Stimulated activated CD8-positive, alpha-beta memory T cell treated with anti-CD3 and anti-CD28 coated beads, Interleukin-7, amount 100 ng/mL, for 48 hours (primary cell): ENCODE measurements at places on chromosomes 2 and 18.

DNA sequence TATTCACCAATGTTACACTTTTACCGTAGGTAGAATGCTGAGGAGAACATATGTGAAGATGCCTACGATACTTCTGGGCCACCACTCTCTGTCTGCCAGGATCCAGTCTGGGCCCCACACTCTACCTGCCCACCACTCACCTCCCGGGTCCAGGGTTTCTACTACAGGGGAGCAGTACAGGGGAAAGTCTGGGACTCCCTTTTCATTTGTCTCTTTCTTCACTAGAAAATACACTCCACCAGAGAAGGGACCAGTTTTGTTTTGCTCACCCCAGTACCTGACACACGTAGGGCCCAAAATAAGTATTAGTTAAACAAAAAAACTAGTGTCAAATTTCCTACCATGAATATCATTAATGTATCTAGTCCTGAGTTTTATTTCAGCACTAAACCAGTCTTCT lies 21.1 kb downstream of the KANSL3 start:
- DNase-seq, result no peak

DNA sequence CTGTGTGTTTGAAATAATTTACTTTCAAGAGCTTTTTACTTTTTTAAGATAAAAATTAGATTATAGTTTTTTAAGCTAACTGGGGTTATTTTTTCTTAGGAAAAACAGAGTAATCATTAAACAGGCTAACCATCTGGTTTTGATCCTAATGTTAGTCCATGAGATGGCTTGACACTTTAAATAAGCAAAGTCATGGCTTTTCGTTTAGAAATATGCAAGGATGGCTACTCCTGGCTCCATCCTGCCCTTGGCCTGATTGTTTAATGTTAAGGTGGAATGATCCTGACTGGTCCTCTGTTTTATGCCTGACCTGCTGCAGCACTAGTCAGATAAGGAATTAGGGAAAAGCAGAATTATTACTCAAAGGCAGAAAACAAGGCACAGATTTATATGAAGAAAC lies 39.7 kb upstream of the PNPT1 start:
- no peak for DNase-seq

- DNase-seq, result no peak
These were observed 53.2 kb downstream of the IMPA2 start for GRCh38 chr18:12034241-12035100.

DNA sequence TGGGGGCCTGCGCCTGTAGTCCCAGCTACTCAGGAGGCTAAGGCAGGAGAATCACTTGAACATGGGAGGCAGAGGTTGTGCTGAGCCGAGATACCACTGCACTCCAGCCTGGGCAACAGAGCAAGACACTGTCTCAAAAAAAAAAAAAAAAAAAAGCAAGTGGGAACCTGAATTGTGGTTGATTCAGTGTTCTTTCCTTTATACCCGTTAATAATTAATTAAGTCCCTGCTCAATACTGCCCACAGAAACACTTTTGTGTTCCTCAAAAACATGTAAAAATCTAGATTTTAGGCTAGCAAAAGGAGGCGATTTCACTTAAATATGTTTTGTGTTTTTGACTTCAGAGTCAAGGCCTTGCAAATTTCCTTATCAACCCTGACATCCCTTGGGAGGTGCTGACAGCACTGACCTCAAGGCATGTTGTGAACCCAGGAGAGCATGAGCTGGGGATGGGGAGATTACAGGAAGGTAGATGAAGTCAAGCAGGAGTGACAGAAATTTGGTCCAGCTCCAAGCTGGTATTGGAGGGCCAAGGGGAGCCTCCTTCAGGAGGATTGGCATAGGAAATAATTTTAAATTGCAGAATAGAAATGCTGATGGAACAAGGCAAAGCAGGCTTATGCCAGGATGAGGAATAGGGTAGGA lies 89.0 kb upstream of the PNPT1 start:
- no peak for DNase-seq

GRCh38 chr2:231751042-231751815 lies 29.9 kb downstream of the PDE6D start:
- no peak for DNase-seq

- no peak for DNase-seq
These were observed 140.5 kb downstream of the ASB1 start for GRCh38 chr2:238567067-238567855.

DNA sequence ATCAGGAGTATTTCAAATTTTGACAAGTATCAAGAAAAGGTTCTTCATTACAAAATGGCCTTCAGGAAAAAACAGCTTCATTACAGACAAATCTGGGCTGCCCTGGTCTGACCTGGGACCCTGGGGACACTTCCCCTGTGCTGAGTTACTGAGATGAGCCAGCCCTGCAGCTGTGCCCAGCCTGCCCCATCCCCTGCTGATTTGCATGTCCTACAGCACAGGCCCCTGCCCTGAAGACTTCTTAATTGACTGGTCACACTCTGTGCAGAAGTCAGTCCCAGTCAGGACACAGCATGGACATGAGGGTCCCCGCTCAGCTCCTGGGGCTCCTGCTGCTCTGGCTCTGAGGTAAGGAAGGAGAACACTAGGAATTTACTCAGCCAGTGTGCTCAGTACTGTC lies 235.1 kb downstream of the ANKRD36B start:
- DNase-seq, result no peak

GRCh38 chr2:37344453-37345361 lies at the start of gene QPCT:
TSS of gene QPCT (plus strand) at chr2:37344630. CDS start at chr2:37344732, 102 bp downstream.
- DNase-seq, result peak; percentile 49

- no peak for DNase-seq
These were observed 86.0 kb downstream of the RHOB start for GRCh38 chr2:20532634-20533437.

GRCh38 chr2:194946826-194947225 lies 710.2 kb upstream of the SLC39A10 start:
- DNase-seq, result no peak

DNA sequence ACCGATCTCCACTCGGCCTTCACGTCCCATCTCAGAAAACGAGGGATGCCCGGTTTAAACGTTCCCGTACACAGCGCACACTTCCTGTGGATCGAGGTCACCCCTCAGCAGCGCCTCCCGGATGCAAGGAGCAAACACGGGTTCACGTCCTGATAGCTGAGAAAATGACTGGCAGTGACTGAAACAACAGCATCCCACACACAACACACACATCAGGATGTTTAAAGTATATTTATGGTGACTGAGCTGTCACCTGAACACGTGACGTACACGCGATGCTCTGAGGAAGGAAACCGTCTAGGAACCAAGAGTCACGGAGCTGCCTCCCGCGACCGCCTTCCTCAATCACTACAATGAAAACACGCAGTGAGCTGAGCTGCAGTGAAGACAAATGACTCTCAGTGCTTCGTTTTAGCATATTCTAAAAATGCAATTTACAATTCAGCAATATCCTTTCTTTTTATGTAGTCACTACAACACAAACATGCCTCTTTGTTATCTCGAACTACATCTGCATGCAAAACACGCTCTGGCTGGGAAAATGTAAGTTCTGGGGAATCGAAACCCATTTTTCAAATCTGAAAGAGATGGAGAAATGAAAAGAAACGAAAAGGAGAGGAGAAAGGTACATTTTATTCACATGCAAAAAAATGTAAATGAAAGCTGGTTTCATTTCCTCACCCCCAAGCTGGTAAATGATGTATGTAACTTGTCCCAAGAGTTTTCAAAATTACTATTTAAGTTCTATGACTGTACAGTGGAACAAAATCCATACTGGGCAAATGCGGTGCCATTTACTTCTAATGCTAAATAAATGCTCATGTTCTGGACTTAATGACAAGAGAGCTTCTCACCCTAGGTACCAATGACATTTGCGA lies 19.8 kb downstream of the HDAC4 start:
- no peak for DNase-seq

GRCh38 chr2:12057436-12058166 lies 311.2 kb downstream of the LPIN1 start:
- peak; percentile 63 for DNase-seq

DNA sequence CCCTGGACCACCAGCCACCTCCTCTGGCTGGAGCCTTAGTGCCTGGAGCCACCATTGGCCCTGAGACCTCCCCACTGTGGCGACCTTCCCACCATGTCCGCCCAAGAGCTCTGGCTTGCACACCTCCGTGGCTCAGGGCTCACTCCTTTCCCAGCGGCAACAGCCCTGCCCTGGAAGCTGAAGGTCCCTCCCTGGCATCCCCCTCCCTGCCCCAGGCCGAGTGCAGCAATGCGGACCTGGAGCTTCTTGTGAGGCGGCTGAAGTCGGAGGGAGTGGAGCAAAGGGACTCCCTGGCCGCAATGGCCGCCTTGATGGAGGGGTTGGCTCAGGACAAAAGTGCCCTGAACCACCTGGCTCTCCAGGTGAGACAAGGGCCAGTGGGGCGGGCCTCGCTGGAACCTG lies 28.6 kb downstream of the CROCC2 start:
- DNase-seq, result no peak

GRCh38 chr2:183214680-183215079 lies 90.4 kb downstream of the NUP35 start:
- DNase-seq, result no peak

DNA sequence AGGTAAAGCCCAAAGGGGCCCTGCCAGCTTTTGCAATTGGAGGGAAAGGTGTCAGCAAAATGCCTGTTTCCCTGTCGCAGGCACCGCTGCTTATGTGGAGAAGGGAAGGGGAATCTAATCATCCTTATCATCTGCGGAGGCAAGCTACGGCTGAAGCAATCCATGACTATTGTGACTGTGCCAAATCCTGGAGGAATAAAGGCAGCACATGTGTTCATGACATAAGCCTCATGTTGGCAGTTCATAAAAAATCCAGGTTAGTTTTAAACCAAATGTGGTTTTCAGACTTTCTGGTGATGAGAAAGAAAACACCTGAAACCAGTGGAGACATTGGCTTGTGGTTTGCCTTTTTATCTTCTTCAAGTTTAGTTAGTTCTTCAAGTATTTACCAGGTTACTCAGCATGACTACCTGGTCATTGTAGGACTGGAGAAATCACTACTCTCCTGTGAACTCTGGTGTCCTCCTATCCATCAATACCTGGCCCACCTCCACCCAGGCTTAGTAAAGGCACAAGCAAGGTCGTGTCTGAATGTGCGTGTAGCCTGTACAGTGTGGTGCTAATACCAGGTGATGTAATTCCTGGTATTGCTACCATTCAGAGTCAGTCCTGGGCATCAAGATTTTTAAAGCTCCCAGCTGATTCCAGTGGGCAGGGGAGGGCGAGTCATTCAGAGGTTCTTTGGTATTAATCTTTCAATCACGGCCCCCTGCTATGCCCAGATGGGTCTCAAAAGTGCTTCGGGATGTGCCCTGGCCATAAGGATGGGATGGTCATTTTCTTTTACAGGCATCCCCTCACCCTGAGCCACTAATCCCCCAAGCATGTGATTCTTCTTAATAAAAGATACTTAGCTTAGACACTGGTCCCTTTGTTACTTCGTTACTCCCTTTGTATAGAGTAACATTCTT lies 96.8 kb downstream of the TGFA start:
- DNase-seq, result no peak
